ENCODE measurements at places on chromosomes 1 and 21.
A peak's percentile ranks its signal among the peaks of the same experiment; 100 is the strongest.

DNA sequence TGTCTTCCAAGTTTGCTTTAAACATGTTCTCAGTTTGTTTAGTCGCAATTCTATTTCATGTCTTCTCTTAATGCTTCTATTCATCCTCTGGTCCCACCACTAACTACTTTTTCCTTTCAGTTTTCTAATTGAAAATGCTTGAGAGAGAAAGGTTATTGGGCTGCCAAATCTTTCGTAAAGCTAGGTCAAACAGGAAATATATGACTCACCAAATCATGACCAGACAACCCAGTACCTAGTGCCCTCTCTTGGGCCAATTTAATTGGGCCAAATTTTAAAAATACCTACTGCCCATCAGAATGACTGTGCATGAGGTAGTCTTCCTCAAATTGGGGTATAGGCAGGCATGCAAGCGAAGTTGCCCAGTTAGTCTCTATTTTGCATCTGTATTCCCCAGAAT is 295.4 kb upstream of the PBX1 start:
- DNase-seq: no peak
- no peaks in the 10 kb centered on the region for H3K4me1 ChIP-seq
- no peaks in the 10 kb centered on the region for H3K36me3 ChIP-seq
- H3K27me3 ChIP-seq: no peaks in the 10 kb centered on the region
- H3K4me3 ChIP-seq: no peak overlapping the region

GRCh38 chr21:29133796-29134195 is 3.4 kb downstream of the MAP3K7CL start:
- no peaks in the 10 kb centered on the region for H3K36me3 ChIP-seq
- no peaks in the 10 kb centered on the region for H3K4me1 ChIP-seq
- no peak for DNase-seq
- H3K4me3 ChIP-seq: no peak overlapping the region
- H3K27me3 ChIP-seq: no peaks in the 10 kb centered on the region

GRCh38 chr1:54486907-54487306 is 61.1 kb upstream of the ACOT11 start:
- H3K4me3 ChIP-seq: no peak overlapping the region
- H3K4me1 ChIP-seq: peaks cover 20% of the 10 kb centered on the region
- no peaks in the 10 kb centered on the region for H3K36me3 ChIP-seq
- H3K27me3 ChIP-seq: no peaks in the 10 kb centered on the region

DNA sequence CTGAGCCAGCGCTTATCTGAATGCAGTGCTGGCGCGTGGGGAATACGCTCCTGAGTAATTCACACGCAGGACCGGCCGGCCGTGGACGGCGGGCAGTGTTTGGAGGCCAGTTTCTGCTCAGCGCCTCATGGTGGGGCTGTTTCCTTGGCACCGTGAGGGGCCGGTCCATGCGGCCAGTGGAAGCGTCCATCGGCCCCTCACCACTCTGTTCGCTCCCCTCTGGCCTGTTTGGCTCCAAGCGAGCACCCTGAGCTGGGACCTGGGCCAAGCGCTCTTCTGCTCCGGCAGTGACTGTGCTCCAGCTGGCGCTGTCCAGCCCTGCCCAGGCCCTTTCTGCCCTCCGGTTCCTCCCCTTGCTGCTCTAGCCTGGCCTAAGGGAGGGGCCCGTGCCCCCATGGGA is 16.3 kb upstream of the PLCH2 start:
- H3K27me3 ChIP-seq: peaks cover 29% of the 10 kb centered on the region
- no peak overlapping the region for H3K4me3 ChIP-seq
- no peak overlapping the region for H3K27ac ChIP-seq
- H3K4me1 ChIP-seq: no peaks in the 10 kb centered on the region
- DNase-seq: no peak

DNA sequence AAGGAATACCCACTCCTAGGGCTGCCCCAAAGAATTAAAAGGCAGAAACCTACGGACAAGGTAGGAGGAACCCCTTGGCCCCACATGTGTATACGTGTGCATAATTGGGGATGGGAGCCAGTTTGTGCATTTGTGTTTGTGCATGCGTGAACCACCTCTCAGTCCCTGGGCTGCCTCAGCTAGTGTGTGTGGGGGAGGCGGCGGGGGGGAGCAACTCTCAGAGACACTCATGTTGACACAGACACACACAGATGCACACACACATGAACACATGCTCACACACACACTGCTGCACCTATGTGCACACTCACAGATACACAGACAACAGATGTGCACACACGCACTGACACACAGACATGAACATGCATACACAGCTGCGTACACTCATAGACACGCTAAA is 5.1 kb downstream of the LDLRAD1 start:
- H3K36me3 ChIP-seq: no peaks in the 10 kb centered on the region
- no peak overlapping the region for H3K4me3 ChIP-seq
- no peak overlapping the region for H3K27ac ChIP-seq
- peaks cover 6% of the 10 kb centered on the region for H3K4me1 ChIP-seq

DNA sequence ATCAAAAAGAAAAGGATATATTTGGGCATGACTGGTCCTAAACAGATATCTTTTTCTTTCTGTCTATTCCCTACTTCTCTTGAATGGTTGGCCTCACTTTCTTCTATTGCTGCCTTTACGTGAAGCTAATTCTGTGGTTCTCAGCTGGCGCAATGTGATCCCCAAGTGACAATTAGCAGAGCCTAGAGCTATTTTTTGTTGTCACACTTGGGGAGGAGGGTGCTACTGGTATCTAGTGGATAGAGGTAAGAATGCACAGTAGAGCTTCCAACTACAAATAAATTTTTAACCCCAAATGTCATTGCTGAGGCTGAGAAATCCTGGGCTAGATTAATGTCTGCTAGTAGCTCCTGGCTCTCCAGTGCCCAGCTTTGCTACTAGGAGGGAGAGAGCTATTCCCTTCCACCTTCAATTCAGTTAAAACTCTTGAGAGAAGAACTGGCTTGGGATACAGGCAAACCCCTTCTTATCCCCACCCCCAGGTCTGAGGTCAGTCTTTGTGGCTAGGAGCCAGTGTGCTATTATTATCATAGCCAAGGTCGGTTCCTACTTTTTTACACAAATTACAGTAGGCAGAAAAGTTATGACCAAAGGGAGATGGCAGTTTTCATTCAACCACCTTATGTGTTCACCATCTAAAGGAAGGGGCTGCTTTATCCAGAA is 102.1 kb downstream of the SNX7 start:
- DNase-seq: no peak
- H3K4me1 ChIP-seq: no peaks in the 10 kb centered on the region
- no peaks in the 10 kb centered on the region for H3K36me3 ChIP-seq
- no peak overlapping the region for H3K4me3 ChIP-seq
- no peak overlapping the region for H3K27ac ChIP-seq

GRCh38 chr1:193270996-193271395 is 84.6 kb upstream of the B3GALT2 start:
- H3K27me3 ChIP-seq: no peaks in the 10 kb centered on the region
- H3K4me3 ChIP-seq: no peak overlapping the region

- no peaks in the 10 kb centered on the region for H3K36me3 ChIP-seq
- no peak overlapping the region for H3K4me3 ChIP-seq
- no peak overlapping the region for H3K27ac ChIP-seq
- no peak for DNase-seq
- H3K4me1 ChIP-seq: no peaks in the 10 kb centered on the region
- H3K27me3 ChIP-seq: no peaks in the 10 kb centered on the region
These were observed 23.2 kb downstream of the PCNT start for GRCh38 chr21:46347203-46347550.

DNA sequence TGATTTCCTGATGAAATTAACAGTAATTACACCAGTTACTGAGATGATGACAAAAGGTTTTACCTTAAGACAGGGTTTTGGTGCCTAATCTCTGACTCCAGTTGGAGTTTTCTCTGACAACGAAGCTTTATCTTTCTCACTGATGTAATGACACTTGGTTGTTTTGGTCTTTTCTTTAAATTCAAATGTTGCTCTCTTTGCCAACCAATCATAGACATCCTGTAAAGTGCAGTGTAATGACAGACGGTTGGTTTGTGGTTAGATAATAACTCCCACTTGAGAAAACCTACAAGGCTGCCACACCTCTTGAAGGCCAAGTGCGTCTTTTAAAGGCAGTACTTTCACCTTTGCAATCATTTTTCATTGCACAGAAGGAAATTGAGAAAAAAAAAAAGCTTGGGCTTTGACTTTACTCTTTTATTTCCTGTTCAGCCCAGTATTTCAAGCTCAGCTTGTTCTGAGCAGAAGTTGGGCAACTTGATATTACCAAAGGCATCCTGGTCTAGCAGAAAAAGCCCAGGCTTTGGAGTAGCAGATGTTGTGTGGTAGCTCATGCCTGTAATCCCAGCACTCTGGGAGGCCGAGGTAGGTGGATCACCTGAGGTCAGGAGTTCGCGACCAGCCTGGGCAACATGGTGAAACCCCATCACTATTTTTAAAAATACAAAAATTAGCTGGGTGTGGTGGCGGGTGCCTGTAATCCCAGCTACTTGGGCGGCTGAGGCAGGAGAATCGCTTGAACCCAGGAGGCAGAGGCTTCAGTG is 14.9 kb downstream of the PDIK1L start:
- peak; percentile 56 for DNase-seq
- peak overlapping the region; percentile 93 for H3K27ac ChIP-seq
- H3K27me3 ChIP-seq: no peaks in the 10 kb centered on the region
- peaks cover 29% of the 10 kb centered on the region for H3K4me1 ChIP-seq
- H3K4me3 ChIP-seq: peak overlapping the region; percentile 40

DNA sequence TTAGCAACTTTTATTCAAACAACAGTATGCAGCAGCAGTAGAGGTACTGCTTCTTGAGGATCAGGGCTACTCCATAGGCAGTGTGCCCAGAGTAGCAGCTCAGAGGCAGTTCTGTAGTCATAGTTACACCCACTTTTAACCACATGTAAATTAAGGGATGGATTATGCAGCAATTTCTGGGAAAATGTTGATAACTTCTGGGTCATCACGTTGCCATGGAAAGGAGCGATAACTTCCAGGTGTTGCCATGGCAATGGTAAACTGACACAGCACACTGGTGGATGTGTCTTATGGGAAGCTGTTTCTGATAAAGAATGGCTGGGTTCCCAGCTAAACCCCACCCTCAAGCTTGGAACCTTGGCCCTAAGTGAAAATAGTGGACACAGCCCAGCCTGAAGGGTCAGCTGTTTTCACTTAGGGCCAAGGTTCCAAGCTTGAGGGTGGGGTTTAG is 29.0 kb upstream of the PLA2G2A start:
- H3K27me3 ChIP-seq: no peaks in the 10 kb centered on the region
- H3K4me3 ChIP-seq: no peak overlapping the region
- no peak overlapping the region for H3K27ac ChIP-seq
- no peak for DNase-seq
- H3K36me3 ChIP-seq: no peaks in the 10 kb centered on the region

GRCh38 chr1:42142894-42143675 is 10.1 kb upstream of the GUCA2B start:
- no peaks in the 10 kb centered on the region for H3K4me1 ChIP-seq
- peaks cover 30% of the 10 kb centered on the region for H3K27me3 ChIP-seq

- H3K4me1 ChIP-seq: no peaks in the 10 kb centered on the region
- no peaks in the 10 kb centered on the region for H3K36me3 ChIP-seq
- DNase-seq: no peak
- no peaks in the 10 kb centered on the region for H3K27me3 ChIP-seq
- H3K4me3 ChIP-seq: peak overlapping the region; percentile 81
These were observed 7.0 kb downstream of the CDKN2C start for GRCh38 chr1:50976890-50977574.

DNA sequence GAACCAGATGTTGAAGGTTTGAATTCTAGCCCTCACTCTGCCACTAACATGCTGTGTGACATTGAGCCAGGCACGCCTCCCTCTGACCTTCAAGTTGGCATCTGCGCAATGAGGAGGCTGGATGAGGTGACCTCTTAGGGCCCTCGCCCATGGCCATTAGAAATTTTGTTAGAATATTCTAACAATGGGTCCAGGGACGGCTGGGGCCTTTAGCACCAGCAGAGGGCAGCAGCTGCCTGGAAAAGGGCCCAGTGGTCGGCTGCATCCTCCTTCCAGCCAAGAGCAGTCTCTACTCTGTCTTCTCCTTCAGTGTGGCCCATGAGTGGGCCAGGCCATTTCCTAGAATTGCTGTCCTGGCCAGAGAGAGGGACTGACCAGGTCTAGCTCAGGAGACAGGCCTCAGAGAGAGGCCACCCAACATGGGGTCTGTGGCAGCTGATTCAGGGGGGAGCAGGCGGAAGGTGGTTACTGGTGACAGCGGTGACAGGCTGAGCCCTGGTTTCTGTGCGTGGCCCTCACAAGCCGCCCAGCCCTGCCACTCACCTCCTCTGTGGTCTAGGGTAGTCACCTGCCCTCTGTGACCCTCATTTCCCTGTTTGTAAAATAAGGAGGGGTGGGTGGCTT is 101.3 kb upstream of the ACTL8 start:
- no peak overlapping the region for H3K4me3 ChIP-seq
- no peak for DNase-seq
- no peak overlapping the region for H3K27ac ChIP-seq
- no peaks in the 10 kb centered on the region for H3K4me1 ChIP-seq

DNA sequence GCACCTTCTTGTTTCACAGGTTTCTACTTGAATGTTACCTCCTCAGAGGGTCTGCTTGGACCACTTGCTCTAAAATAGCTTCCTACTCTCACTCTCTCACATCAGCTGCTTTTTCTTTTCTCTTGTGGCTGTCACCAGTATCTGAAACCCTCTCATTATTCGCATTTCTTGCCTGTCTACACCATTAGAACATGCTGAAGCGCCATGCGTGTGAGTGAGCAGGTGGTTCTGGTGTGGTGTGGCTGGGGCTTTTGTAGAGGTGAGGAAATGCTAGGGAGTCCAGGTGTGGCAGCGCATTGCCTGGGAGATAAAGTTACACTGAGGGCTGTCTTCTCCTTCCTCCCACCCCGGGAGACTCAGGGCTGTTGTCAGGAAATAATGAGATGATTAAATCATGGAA is 4.1 kb downstream of the ZNF362 start:
- no peaks in the 10 kb centered on the region for H3K36me3 ChIP-seq
- H3K4me1 ChIP-seq: peaks cover 34% of the 10 kb centered on the region
- no peak for DNase-seq
- H3K27me3 ChIP-seq: no peaks in the 10 kb centered on the region
- H3K4me3 ChIP-seq: no peak overlapping the region

- peaks cover 17% of the 10 kb centered on the region for H3K27me3 ChIP-seq
- DNase-seq: peak; percentile 34
- no peaks in the 10 kb centered on the region for H3K36me3 ChIP-seq
- H3K27ac ChIP-seq: no peak overlapping the region
- H3K4me1 ChIP-seq: peaks cover 12% of the 10 kb centered on the region
These were observed 11.0 kb upstream of the TNFRSF8 start for GRCh38 chr1:12052008-12052573.

GRCh38 chr1:236673289-236673919 is 12.9 kb upstream of the ACTN2 start:
- H3K27me3 ChIP-seq: peaks cover 4% of the 10 kb centered on the region
- H3K36me3 ChIP-seq: no peaks in the 10 kb centered on the region
- H3K4me3 ChIP-seq: no peak overlapping the region
- no peak for DNase-seq

GRCh38 chr1:48038270-48038767 is 41.1 kb upstream of the TRABD2B start:
- no peaks in the 10 kb centered on the region for H3K27me3 ChIP-seq
- no peaks in the 10 kb centered on the region for H3K36me3 ChIP-seq
- H3K27ac ChIP-seq: no peak overlapping the region
- no peak overlapping the region for H3K4me3 ChIP-seq
- no peak for DNase-seq

GRCh38 chr1:65788762-65789161 is 3.9 kb upstream of the PDE4B start:
- no peaks in the 10 kb centered on the region for H3K4me1 ChIP-seq
- H3K27me3 ChIP-seq: peaks cover 30% of the 10 kb centered on the region
- no peak for DNase-seq

GRCh38 chr1:169024800-169025271 is 81.7 kb upstream of the ATP1B1 start:
- no peaks in the 10 kb centered on the region for H3K27me3 ChIP-seq
- H3K4me3 ChIP-seq: no peak overlapping the region
- no peak overlapping the region for H3K27ac ChIP-seq
- no peak for DNase-seq
- no peaks in the 10 kb centered on the region for H3K36me3 ChIP-seq
